ENCODE measurements at places on chromosomes 2 and 18.

DNA sequence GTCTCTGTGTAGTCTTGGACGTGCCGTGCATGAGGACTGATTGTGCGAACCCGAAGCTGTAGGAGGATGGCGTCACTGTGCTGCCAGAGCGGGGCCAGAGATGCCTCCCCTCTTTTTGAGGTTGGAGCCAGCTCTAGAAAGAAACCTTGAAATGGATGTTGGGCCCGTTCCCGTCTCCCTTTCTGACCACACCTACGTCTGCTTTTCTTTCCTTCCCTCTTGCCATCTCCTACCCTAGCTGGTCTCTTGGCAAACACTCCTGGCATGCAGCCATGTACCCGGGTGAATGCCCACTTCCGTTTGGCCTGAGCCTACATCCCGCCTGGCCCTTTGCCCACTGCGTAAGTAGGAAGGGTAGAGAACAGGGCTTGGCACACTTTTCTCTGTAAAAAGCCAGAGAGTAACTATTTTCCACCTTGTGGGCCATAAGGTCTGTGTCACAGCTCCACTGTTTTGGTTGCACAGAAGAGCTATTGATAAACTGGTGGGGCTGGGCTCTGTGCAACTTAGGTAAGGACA, 37.4 kb downstream of the SH3BP4 start:
- no peak for DNase-seq

DNA sequence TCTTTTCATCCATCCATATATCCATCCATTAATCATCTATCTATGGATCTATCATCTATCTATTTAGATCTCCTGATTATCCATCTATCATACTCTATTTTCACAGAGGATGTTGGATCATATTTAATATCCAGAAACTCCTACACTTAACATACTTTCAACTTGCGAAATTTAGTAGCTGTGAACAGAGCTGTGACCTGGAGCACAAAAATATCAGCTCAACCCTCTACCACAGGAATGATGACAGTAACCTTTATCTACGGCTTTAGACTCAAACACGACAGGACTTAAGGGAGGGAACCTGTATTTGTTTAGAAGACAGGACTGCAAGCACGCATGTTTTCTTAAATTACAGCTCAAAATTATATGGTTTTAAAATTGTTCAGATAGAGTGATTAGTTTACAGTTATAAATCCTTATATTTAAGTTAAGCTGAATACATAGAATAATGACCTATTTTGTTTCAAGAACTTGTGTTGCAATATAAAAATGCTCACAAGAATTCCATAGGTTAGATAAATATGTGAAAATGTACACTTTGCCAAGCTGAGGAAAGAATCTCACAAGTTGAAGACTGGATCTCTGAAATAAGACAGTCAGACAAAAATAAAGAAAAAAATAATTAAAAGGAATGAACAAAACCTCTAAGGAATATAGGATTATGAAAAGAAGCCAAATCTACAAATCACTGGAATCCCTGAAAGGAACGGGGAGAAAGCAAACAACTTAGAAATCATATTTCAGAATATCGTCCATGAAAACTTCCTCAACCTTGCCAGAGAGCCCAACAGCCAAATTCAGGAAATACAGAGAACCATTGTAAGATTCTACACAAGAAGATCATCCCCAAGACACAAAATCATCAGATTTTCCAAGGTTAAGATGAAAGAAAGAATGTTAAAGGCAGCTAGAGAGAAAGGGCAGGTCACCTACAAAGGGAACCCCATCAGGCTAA, 142.0 kb downstream of the COL6A3 start:
- DNase-seq, result no peak

GRCh38 chr2:35199298-35199697, 1156.3 kb upstream of the CRIM1 start:
- DNase-seq, result no peak

DNA sequence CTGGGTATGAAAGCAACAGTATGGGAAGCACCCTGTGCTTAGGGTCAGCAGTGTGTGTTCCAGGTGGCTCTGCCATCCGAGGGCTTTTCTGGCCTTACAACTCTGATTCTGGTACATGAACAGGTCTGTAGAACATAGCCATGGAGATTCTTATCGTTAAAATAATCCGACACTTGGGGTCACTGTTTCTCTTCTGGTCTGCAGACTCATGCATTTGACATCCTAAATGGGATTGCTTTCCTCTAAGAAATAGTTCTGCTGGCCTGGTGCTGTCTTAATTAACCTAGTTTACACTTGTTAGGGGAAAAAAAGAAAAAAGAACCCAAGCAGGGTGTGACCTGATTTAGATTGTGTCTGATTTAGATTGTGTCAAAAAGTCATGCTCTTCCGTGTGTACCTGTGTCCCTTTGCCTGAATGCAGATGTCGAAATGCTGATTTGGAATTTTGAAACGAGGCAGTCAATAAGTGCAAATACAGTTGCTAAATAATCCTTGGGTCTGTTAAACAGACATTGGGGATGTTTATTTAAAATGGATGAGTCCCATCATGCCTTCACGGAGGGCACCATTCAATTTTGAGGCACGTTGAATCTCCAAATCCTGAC, 59.6 kb downstream of the TRPM8 start:
- no peak for DNase-seq

GRCh38 chr2:59232394-59233165, 991.5 kb upstream of the FANCL start:
- DNase-seq, result no peak

DNA sequence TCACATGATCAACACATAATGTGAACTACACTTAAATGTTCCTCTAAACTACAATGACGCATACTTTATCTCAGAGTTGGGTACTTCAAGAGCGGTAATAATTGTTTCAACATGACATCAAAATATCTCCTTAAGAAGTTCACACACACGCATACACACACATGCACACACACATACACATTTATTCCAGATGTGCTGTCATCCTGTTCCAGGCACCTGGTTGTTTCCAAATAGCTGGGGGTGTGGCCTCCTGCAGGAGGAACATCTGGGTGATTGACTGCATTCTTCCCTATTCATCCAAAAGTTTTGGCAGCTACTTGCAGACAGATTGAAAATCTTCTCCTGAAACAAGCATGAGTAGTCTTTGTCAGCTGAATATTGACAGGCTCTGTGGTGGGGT, 37.9 kb upstream of the PIK3C3 start:
- DNase-seq, result no peak

DNA sequence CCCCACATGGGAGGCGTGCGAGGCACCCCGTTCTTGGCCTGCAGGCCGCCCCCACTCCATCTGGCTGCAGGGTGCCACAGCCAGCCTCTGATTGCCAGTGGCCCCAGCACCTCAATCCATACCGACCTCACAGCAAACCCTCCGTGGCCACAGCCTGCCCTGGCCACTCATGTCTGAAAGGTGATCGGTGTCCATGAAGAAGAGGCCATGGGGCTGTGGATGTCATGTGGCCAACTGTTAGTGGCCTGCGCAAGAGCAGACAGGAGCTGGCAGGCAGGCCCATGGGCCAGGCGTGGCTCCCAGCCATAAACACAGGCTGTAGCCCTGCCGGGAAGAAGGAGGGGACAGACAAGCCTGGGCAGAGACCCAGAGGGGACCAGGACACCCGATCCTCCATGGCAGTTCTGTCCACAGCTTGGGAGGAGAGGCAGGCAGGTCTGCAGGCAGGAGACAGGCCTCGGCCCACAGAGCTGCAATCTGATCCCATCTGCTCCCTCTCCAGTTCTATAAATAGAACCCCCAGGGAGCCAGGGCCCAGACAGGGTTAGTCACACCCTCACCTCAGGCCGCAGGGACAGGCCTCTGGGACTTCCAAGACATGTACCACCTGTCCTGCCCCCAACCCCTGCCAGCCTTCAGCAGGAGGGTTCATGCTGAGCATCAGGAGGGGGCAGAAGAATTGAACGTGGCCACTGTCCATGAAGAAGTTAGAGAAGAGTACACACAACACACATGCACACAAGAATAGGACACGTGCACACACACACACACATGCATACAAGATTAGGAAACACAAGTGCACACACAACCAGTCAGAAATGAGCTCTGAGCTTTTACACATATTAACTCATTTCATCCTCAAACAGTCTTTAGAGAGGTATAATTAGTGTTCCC, 16.9 kb downstream of the STEAP3 start:
- no peak for DNase-seq

DNA sequence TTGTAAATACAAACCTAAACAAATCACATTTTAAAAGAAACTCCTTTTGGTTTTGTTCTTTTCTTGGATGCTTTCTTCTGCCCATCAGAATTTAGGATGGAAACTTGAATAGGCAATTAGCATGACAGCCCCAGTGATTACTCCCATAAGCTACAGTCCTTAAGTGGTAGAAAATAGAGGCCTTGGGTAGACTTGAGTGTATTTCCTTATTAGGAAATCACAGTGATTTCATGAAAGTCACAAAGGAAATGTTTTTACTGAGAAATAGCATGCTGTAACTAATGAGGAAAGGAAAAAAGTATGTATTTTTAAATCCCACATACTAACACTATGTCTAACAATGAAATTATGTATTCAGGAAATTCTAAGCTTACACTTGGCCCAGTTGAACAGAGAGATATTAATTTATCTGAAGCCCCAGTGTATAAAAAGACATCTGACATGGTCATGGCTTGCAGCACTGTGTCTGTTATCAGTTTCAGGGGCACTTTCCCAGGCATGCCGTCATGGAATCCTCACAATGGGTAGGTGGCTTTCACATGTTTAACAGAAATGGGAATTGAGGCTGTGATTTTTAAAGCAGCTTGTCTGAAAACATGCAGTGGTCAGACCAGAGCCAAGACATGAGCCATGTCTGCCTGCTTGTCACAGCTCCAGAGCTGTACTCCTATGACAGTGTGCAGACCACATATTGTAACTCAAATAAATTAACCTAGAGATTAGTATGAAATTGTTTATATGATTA, 79.7 kb upstream of the TRIB2 start:
- no peak for DNase-seq

DNA sequence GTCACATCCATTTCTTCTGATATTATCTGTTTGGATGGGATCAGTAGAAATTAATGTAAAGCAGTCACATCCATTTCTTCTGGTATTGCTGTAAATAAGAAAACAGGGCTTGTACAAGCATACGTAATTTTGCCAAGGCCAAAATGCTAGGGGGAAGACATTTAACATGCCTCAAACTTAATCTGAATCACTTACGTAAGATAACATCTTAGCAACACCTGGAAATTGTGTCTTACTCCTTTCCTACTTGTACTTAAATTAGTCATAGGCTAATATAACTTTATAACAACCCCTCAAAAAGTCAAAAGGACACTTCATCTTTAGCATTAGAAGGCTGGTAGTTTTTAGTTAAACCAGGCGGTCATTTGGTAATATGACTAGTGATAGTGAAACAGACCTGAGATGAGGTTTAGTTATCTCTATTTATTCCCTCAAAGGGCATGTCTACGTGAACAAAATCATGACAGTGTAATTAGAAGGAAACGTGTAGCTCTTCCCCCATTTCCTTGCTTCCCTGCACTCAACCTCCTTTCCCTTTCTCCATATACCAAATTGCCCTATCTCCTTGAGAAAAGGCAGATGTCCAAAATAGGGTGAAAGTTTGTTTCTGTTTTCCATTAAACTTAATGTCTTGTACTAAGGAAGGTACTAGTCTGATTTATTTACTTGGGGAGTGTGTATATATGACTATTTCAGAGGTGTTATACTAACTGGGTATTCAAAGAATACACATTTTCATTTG, 99.3 kb upstream of the FZD5 start:
- DNase-seq, result no peak

DNA sequence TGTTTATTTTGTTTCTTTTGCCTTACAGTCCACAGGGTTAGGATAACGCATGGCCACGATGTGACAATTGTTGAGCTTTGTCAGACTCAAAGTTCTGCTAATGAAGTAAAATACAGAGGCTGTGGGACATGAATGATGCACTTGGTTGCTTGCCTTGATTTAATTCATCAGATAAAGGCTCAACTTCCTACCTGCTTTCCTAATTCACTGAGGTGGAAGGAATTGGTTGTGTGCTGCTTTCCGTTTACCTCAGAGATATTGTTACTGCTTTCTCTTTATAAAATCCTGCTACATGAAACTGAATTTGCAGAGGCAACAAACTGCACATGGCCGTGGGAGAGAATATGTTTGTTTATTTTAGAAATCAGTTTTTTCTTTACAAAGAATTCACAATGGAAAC, 6.6 kb downstream of the RIT2 start:
- DNase-seq, result no peak

DNA sequence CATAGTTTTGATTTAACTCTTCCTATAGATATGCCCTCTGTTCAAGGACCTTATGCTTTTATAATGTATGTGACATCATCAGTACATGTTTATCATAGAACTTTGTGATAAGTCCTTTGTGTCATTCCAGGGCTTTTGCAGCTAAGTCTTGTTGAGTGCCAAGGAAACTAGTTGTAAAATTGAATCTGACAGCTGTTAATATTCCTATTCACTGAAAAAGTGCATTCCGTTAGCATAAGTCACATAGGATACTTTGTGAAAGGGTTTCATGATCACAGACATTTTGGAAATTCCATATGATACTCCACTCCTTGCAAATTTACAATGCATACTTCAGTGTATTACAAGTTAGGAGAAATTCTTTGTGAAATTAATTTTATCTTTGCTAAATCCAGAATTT, 503.4 kb downstream of the CCDC85A start:
- DNase-seq, result no peak

GRCh38 chr2:207710814-207711740, at the start of gene CCNYL1:
Gene CCNYL1 (plus strand): TSS chr2:207711640. CDS start chr2:207711897, 257 bp downstream.
- DNase-seq, result peak; percentile 94

- no peak for DNase-seq
These were observed 7.2 kb downstream of the RPIA start for GRCh38 chr2:88698498-88699233.

DNA sequence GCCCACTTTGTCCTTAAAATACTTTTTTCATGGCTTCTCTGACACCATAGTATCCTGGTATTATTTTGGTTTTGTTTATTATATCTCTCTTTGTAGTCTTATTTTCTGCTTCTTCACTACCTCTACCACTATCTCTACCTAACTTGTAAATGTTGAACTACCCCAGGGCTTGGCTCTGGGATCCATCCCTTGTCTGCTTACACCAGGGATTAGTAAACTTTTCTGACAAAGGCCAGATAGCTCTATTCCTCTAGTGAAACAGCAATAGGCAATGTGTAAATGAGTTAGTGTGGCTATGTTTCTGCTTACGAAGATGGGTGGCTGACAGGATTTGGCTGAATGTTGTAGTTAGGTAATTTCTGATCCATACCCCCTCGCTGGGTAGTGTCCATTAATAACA, 76.8 kb downstream of the ZNF407 start:
- no peak for DNase-seq

GRCh38 chr18:3013024-3013804, at the start of gene LPIN2:
Gene LPIN2 (minus strand): TSS chr18:3013144. CDS start chr18:2960840, 52,304 bp downstream.
- DNase-seq, result peak; percentile 92

DNA sequence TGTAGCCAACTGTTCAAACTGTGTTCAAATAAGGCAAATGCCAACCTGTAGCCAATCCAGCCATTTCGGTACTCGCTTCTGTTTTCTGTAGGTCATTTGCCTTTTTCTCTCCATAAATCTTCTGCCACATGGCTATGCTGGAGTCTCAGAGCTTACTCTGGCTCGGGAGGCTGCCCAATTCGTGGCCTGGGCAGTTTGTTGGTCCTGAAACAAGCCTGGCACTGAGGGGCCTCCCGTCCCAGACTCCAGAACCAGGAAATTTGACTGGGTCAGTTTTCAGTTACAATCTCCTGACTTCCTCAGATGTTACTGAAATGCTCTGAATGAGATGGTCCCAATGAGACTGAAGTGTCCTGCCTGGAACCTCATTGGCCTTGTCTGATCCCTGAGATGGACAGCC, 120.8 kb upstream of the NPAS2 start:
- no peak for DNase-seq
